ENCODE measurements at places on chromosomes 5 and 9. TPM values are rescaled to one million over a fixed set of nuclear protein-coding genes. Genes with fewer than 3 reads are reported as not detected.

Gene NR6A1
- total RNA-seq: 0.78 TPM

- no peak for DNase-seq
Measured at GRCh38 chr5:50564079-50564478, 102.4 kb upstream of the PARP8 start.

Gene NIM1K
- total RNA-seq: 0.29 TPM

- DNase-seq: no peak
Measured at GRCh38 chr9:10112798-10113197, 500.0 kb downstream of the PTPRD start.

Gene TUSC1
- total RNA-seq: not detected
